Activated CD4-positive, alpha-beta T cell treated with anti-CD3 and anti-CD28 coated beads, Interleukin-2, amount 50 U/mL, for 48 hours (primary cell): ENCODE measurements at places on chromosomes 2 and 18.
A peak's percentile ranks its signal among the peaks of the same experiment; 100 is the strongest.

- peak; percentile 48 for DNase-seq
Observed at GRCh38 chr2:241741016-241741415, 6.6 kb downstream of the D2HGDH start.

GRCh38 chr18:55280503-55280902 is 307.5 kb downstream of the TCF4 start:
- no peak for DNase-seq

- DNase-seq = no peak
Observed at GRCh38 chr18:44846450-44846849, 165.8 kb downstream of the SETBP1 start.

GRCh38 chr2:9905413-9905812 is 46.1 kb upstream of the GRHL1 start:
- DNase-seq = no peak

GRCh38 chr2:218202266-218202665 is 14.7 kb upstream of the ARPC2 start:
- DNase-seq = no peak

DNA sequence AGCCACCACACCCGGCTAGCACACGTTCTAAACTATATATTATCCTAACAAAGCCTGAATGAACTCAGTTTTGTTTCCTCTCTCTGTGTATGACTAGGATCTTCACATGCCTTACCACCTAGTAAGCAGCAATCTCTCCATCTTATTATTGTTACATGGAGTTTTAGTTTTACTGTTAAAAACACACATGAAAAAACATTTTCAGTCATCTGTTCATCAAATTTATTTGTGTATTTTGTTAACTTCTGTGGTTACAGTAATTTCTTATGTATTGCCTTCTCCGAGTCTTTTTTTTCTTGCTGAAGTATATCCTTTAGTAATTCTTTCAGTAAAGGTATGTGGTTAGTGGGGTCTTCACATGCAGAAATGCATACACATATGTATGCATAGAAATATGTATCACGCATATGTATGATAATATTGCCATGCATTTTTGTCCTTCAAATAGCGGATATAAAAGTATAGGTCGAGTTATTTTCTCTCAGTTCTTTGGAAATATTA is 31.4 kb downstream of the ANO7 start:
- no peak for DNase-seq

DNA sequence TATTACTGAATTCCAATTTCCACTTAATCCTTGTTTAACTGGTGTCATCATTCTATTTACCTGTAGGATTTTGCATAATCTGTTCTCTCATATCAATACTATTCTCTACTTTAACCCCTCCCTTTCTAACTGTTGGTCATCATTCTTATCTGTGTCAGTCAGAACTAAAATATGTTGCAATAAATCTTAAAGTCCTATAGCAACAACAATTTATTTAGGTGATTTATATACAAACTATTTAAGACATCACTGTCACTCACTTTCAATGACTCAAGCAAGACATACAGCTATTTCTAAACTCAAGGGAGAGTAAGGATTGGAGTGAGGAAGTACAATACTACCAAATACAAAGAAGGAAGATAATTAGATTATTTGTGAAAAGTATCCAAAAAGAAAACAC is 740.4 kb downstream of the DSC3 start:
- no peak for DNase-seq

DNA sequence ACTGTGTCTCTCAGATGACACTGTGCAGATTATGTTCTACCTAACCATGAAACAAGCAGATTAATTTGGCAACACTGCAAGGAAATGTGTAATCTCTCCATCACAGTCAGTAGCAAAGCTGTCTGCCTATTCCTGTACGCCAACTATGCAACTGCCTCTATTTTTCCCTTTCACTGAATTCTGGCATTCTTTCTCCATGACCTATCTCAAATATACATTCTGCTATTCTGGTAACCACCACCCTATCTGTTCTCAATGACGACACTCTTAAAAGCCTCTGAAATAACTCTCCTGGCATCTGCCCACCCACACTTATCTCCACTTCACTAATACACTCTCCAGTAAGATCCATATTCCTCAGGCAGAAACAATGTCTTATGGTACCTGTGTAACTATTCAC is 78.7 kb downstream of the ABCA12 start:
- DNase-seq = no peak

GRCh38 chr2:218805627-218806026 is 23.7 kb downstream of the CYP27A1 start:
- DNase-seq = no peak

- DNase-seq = no peak
Observed at GRCh38 chr18:5975111-5976002, 80.0 kb upstream of the TMEM200C start.

GRCh38 chr2:45705233-45705632 is 53.8 kb downstream of the PRKCE start:
- DNase-seq = no peak

DNA sequence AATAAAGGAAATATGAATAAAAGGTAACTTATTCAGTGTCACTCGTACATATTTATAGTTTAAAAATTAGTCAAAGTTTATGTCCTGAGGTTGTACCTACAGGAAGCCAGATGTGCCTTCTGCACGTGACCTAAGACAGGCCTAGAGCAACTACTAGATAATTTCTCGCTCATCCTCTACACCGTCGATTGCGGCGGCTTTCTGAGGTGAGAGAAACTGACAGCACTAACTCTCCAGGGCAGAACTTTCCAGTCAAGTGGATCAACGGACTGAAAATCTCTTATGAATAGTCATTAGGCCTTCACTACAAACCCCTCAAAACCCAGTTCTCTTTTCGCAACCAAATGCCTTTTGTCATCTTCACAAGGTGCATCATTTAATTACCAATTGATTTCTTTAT is 54.2 kb downstream of the ZEB2 start:
- DNase-seq = no peak

DNA sequence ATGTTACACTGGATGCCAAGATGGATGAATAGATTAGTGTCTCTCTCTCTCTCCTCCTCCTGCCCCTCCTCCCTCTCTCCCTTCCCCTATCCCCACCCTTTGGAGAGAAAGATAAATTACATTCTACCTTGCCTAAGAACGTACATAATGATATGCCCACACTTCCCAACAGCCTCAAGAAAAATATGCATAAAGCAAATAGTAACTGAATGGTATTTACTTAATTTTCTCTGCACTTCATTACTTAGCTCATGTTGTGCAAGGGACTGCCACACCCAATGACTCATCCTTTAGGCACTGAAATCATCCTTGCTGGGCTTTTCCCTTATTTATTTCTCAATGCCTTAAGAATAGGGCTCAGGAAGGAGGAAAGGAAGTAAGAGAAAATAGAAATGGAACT is 137.3 kb upstream of the PID1 start:
- DNase-seq = no peak

DNA sequence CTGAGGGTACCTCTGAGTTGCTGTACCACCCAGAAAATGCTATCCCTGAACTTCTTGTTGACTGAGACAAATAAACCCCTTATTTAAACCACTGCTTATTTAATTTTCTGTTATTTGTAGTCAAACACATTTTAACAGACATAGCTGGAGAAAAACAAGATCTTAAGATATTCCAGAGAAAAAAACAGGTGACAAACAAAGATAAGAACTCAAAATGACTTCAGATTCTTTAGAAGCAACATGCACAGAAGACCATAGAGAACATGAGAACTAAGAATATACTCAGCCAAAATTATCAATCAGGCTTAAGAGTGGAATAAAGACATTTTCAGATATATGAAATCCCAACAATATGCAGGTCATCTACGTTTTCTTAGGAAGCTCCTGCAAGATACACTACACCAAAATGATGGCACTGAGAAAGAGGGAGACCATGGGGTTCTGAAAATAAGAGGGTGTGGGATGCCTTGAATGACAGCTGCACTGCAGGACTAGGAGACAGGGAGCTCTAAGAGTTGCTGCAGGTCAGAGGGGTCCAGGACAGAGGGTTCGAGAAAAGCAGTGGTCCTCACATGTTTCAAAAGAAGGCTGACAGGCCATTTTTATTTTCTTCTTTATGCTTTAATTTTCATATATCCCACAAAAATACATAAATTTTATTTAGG is 38.4 kb downstream of the ADAM17 start:
- DNase-seq = no peak

GRCh38 chr18:67455890-67456501 is 60.5 kb downstream of the DSEL start:
- no peak for DNase-seq

DNA sequence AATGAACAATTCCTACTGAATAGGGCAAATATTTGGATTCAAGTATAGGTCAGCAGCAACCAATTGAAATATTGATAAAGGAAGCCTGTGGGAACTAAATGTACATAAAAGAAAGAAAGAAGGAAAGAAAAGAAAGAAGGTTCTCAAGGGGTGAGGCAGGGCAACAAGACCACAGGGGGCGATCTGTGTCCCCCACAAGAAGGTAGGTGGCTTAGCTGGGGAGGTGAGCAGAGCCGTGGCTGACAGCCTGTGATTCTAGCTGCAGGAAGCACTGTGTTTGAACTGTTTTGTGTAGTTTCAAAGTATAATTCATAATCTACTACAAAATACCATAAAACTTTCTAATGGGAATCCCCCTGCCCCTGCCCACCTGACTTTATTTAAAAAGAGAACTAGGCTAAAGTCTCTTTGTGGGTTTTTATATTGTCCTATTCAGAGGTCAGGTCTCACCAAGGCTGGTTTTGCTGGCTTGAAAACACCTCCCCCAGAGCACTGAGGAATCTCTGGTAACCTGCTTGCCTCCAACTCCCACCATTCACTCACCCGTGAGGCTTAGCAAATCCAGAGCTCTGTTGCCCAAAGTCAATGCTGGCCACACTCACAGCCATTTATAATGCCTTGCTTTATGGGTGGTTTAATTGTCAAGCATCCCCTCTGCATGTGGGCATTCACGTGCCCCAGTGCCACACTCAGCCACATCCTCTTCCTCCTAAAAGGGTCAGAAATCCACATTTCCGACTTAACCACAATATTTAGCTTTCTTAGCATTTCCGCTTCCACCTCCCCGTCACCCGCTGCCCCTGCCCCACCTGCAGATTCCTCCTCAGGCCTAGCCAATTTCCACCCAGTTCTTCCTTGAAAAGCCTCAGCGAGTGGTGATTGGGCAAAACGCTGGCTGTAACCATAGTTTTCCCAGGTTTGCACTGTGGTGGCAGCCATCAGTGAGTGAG is 36.4 kb upstream of the LMAN1 start:
- DNase-seq = no peak

GRCh38 chr18:77114415-77115191 is 18.0 kb downstream of the MBP start:
- no peak for DNase-seq

DNA sequence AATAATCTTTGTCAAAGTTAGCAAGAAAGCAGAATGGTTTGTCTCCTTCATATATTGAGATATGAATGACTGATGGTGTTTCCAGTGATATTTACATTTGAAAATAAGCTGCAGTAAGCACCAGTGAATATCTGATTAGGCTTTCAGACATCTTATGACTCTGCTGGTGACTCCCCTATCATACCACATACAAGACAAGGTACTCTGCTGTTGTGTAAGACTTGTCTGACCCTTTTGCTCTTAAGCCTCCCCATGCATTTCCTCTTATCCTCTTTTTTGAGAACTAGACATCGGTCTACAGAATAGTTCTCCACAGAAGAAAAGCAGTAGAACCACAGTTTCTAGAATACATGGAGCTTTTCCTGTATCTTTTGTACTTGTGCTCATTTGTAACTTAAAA is 9.3 kb downstream of the POLI start:
- DNase-seq = no peak

GRCh38 chr2:221388891-221389290 is 183.2 kb downstream of the EPHA4 start:
- no peak for DNase-seq

- DNase-seq = no peak
Observed at GRCh38 chr2:46338674-46339073, 41.5 kb downstream of the EPAS1 start.

DNA sequence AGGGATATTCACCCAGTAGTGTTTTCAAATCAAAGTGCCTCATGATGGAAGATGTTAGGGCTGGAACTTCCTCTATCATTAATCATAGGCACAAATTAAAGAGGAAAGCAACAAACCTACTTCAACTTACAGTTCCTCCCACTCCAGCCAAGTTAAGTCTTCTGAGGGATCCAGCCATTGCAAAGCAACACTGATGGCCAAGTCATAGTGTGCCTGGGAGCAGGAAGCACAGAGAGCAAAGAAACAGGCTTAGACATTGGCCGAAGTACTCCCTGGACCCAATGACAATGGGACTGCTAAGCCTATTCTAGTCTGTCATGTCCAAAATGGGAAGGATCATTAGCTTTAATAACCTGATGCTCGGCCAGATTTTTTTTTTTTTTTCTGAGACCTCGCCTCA is 7.0 kb downstream of the C2orf80 start:
- no peak for DNase-seq

- no peak for DNase-seq
Observed at GRCh38 chr18:9416563-9417072, 58.7 kb upstream of the RALBP1 start.

- DNase-seq = no peak
Observed at GRCh38 chr2:41735476-41735875, 312.3 kb upstream of the PKDCC start.

GRCh38 chr18:26432651-26433424 is 115.5 kb downstream of the KCTD1 start:
- no peak for DNase-seq

- DNase-seq = peak; percentile 44
Observed at GRCh38 chr2:222424729-222425671, 657 bp downstream of the SGPP2 start.

GRCh38 chr18:62457877-62458276 is 64.9 kb upstream of the ZCCHC2 start:
- DNase-seq = no peak

GRCh38 chr2:156430980-156431358 is 5.2 kb upstream of the GPD2 start:
- no peak for DNase-seq

GRCh38 chr2:168135121-168135520 is 112.3 kb downstream of the STK39 start:
- DNase-seq = no peak

- DNase-seq = no peak
Observed at GRCh38 chr2:202721621-202722020, 86.9 kb downstream of the FAM117B start.

- DNase-seq = no peak
Observed at GRCh38 chr18:11115276-11115675, 34.1 kb downstream of the PIEZO2 start.

DNA sequence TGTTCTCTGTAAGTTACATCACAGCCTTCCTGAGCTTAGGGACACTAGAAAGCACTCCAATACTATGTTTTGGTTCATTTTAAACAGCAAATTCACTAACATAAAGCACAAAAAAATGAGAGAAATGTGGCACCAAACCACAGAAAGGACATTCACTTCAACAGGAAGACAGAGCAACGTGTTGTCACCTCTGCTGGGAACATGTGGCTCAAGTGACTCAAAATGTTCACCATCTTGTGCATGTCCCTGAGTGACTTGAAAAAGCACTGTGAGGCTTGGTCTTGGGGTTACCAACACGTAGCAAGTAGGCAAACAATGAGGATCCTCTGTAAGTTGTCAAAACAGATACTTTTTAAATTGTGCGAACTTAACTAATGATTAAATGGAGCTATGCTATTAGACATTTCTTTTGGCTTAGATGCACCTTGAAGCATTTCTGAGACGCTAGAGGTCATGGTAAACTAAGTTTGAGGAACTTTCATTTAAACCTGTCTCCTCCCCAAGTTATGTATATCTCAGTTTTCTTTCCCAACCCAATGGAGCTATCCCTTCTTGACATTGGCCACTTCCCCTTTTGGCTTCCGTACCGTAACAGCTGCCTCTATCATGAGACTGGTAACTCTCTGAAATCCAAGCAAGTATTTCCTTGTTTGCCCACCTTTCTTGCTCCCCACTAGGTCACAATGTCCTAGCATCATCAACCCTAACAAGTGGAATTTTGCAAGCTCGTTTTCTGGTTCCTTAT is 14.0 kb upstream of the ST6GAL2 start:
- no peak for DNase-seq
